ENCODE measurements at places on chromosomes 11 and 22.

DNA sequence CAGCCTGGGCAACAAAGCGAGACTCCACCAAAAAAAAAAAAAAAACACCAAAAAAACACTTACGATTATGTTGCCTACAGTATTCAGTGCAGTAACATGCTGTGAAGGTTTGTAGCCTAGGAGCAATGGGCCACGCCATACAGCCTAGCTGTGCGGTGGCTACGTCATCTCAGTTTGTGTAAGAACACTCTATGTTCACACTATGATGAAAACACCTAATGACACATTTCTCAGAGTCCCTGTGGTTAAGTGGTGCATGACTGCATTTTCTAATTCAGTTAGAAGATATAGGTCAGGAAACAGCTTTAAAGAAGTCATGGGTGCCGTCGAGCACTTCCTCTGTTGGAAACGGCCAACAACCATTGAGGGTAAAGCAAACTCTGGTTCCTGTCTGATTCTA is 75.7 kb upstream of the ANO1 start:
- no peak for DNase-seq

DNA sequence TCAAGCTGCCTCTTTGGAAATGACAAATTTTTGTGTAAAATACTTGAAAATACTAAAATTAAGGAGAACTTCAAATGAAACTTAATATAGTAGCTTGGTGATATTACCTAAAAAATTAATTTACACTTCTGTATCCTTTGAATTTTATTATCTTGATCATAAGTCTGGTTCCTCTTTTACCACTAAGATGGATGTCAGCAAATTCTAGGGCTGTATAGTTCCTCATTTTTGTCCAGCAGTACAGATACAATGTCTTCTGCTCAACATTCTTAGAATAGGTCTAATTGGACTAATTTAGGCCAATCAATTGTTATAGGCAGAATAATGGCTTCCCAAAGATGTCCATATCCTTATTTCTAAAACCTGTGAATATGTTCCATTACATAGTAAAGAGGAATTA is 1298.0 kb upstream of the RAG2 start:
- no peak for DNase-seq

- no peak for DNase-seq
Observed at GRCh38 chr11:45847911-45848316, 639 bp downstream of the CRY2 start.

- DNase-seq, result no peak
Observed at GRCh38 chr11:86148345-86148747, 79.5 kb upstream of the PICALM start.

DNA sequence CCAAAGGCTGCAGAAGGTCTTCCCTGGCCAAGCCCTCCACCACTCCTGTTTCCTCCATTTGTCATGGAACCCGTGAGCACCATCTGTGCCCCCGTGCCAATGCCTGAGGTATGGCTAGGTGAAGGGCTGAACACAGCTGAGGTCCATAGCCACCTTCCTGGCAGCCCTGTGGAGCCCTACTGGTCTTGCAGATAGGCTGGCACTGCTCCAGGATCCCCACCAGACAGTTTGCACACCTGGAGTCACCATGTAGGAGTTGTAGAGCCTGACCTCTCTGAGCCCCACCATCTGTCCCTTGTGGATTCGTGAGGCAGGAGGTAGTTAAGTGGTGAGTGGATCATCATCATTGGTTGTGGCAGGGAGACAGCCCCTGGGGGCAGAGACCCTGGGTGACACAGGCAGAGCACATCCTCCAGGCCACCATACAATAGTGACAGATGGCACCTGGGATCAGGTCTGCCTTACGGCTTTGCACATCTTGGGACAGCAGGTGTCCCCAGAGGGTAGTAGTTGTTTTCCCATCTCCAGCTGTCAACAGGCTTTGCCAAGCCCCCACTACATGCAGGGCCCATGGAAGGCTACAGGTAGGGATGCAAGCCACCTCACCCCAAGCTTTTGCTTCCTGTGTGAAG is 52.5 kb upstream of the SUSD2 start:
- no peak for DNase-seq

DNA sequence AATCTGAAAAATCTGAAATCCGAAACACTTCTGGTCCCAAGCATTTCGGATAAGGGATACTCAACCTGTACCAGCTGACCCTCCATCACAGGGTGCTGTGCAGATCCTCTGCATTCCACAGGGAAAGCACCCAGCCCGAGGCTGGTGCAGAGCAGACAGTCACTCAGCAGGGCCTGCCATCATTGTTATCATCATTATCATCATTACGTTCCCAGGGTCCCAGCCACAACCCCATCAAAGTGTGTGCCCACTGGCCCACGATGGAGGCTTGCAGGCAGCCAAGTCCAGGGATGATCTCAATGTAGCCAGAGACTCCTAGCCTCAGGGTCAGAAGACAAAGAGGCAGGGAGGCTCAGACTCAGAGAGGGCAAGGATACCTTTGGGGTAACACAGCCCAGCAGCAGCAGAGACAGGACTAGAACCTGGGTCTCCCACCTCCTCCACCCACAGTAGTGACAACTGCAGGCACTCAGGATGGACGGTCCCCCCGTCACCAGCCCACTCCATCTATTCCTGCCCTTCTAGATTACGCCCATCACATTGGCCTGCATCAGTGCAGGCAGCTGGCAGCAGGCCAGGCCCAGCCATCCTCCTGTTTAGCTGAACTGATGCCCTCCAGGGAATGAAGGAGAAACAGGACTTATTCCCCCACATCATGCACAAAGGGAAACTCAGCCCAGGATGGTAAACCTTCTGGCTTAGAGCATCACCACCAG is 10.3 kb downstream of the GAL3ST1 start:
- DNase-seq, result no peak

- DNase-seq, result no peak
Observed at GRCh38 chr11:93542811-93543229, 371 bp downstream of the SMCO4 start.

DNA sequence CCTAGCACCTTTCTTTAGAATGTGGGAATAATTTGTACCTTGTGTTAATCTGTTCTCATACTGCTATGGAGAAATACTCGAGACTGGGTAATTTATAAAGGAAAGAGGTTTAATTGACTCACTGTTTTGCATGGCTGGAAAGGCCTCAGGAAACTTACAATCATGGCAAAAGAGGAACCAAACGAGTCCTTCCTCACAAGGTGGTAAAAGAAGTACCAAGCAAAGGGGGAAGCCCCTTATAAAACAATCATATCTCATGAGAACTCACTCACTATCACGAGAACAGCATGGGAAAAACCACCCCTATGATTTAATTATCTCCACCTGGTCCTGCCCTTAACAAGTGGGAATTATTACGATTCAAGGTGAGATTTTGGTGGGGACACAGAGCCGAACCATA is 127.1 kb upstream of the ANO3 start:
- DNase-seq, result no peak

DNA sequence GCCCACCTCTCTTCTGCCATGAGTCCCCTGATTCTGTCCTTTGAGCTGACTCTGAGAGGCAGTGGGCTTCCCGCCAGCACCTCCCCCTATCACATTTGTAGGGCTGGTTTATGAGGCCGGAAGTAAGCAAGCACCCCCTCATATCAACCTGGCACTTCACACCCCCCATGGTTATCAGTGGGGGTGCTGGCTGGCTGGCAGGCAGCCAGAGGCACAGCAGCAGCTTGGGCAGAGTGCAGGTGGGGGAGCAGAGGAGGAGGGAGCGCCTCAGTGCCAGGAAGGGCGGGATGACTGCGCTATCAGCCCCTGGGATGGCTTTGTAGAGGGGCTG is 22.9 kb upstream of the CHRM4 start:
- DNase-seq, result no peak

DNA sequence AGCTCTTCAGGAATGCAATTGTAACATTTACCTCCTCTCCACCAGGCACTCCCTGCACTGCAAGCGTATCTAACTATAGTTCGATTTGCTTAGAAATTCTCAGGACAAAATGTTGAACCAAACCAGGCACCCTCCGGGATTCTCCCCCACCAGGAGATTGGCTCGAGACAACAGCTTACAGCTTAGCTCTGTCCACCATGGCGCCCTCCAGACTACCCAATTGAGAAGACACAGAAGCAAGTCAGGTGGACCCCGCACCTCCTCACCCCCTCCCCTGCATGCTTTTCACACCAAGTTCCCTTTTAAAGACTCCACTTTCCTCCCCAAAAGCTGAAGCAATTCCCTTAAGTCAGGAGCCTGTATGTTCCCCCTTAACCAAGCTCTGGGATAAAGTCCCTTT is 34.7 kb upstream of the RFPL3 start:
- DNase-seq, result no peak

Measured in bone marrow (tissue), 2 donors.